ENCODE measurements at places on chromosomes 1 and 21.

DNA sequence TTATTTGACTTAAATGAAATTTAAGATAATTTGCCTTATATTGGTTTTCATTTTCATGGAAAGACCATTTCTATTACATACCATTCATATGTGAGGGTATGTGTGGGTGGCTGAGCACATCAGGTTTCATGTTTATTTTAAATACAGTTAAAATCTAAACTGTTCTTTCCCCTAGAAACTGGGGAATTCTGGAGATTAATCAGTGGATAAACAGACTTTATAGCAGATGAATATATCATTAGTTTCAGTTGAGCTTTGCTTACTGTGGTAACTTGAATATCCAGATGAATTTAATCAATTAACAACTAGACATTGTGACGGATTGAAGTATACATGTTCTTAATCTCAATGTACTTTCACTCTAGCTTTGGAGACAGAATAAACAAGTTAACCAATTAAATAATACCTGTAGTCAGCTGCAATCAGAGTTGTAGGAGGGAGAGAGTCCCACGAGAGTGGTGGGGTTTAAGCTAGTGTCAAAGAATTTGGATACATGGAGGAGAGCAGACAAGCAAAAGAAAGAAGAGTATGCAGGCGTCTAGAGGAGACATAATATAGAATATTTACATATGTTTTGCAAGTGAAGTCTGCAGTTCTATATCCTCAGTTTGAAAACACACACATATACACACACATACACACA is 97.6 kb downstream of the PDE4B start:
- DNase-seq = no peak

GRCh38 chr21:34280389-34280795 is 83.4 kb upstream of the KCNE2 start:
- DNase-seq = peak; percentile 78

- no peak for DNase-seq
These were observed 16.2 kb downstream of the MIER1 start for GRCh38 chr1:66940981-66941380.

- DNase-seq = no peak
These were observed 112.4 kb downstream of the PLXNA2 start for GRCh38 chr1:208131621-208132286.

DNA sequence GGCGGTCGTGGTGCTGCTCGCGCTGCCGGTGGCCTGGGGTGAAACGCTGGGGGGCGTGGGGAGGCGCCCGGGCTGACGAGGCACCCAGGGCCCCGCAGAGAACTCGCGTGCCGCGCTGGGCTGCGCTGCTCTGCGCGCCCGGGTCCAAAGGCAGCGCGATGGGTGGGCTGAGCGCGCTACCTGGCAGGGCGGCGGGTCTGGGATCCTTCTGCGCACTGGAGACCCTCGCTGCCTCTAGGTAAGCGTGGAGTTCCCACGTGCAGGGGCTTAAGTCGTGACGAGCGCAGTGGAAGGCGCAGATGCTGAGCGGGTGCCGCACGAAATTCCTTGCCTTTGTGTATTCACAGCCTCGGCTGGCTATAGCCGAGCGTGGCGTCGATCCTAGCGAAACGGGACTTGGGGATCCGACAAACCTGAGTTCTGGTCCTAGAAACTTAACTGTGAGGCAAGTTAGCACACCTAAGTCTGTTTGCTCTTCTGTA is 24.6 kb downstream of the CR1L start:
- no peak for DNase-seq

- no peak for DNase-seq
These were observed 660 bp downstream of the PGBD5 start for GRCh38 chr1:230425252-230426091.

DNA sequence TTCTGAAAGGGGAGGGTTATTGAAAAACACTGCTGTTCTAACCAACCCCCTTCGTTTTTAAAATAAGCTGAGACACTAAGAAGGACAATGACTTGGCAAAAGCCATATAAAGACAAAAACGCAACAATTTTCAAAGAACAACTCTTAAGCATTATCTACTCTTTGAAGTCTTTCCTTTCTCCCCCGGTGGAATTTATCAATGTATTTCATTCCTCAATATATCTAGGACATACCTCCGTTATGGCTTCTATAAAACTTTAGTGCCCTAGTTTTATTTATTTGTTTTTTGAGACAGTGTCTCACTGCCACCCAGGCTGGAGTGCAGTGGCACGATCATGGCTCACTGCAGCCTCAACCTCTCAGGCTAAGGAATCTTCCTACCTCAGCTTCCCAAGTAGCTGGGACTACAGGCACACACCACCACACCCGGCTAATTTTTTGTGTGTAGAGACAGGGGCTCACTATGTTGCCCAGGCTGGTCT is 3.2 kb downstream of the NRDC start:
- DNase-seq = no peak

DNA sequence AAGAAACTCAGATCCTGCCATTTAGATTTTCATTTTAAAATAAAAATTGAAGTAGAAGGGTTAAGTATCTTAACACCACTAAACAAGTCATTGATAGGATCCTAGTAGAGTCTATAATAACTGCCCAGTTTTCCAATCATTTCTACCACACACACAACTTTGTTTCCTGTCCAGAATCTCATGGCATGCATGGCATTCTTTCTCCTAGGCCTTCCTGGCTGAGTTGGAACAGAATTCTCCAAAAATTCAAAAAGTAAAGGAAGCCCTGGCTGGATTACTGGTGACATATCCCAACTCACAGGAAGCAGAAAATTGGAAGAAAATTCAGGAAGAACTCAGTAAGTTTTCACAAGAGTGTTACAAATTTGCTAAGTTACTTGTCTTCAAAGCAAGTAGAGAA is 111.4 kb upstream of the BMP8A start:
- DNase-seq = no peak

- DNase-seq = no peak
These were observed 696.0 kb upstream of the CHRM3 start for GRCh38 chr1:238690415-238690814.

DNA sequence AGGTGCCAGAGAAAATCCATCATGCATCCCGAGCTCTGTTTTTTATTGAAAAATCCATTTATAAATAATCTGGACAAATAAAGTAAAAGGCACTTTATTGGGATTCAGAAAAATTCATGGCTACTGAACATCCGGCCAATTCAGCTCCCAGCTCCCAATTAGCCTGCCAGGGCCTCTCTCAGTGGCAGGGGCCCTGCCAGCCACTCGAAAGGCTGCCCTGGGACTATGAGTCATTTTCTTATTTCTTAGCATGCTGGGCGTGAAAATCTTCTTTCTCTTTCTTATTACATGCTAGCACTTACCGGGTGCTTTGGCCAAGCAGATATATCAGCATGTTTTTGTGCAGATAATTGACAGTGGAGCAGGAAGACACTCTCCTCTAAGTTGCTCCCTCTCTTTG is 283.3 kb downstream of the CAMTA1 start:
- DNase-seq = no peak

GRCh38 chr1:226645279-226645976 is 93.7 kb downstream of the ITPKB start:
- DNase-seq = no peak

DNA sequence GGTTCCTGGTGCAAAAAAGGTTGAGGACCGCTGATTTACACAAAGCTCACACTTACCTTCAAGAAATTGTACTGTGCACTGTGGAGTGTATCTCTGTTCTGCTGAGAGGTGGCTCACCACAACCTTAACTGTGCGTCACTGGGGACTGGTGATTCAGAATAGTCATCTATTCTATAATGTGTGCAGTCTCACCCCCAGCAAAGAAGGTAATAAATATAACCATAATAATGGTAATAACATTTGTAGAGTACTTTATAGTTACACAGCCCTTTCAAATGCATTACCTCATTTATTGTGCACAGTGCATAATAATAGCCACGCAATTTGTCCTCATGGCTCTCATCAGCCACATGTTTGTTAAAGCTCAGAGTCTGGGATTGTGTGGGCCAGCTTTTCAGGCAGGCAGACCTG is 59.4 kb upstream of the DUSP10 start:
- no peak for DNase-seq

GRCh38 chr1:201313086-201313485 is 29.8 kb downstream of the PKP1 start:
- DNase-seq = no peak

- DNase-seq = no peak
These were observed 12.0 kb upstream of the DUSP12 start for GRCh38 chr1:161737625-161738024.

DNA sequence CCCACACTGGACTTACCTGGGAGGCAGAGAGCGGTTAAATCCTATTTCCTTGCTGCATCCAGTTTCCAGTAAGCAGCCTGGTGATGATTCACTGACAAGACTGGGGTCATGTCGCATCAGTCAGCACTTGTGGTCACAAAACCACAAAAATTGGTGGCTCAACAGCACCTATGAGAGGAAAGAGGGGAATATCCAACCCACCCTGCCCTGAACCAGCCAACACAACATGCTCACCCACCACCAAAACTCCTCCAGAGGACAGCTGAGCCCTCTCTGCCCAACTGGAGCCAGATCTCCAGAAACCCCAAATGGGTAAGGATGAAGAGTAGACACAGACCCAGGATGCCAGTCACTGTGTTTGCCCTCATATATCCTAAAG is 64.0 kb downstream of the CD46 start:
- no peak for DNase-seq
